Ascending aorta (tissue), 2 donors: ENCODE measurements at places on chromosomes 12 and 14.

DNA sequence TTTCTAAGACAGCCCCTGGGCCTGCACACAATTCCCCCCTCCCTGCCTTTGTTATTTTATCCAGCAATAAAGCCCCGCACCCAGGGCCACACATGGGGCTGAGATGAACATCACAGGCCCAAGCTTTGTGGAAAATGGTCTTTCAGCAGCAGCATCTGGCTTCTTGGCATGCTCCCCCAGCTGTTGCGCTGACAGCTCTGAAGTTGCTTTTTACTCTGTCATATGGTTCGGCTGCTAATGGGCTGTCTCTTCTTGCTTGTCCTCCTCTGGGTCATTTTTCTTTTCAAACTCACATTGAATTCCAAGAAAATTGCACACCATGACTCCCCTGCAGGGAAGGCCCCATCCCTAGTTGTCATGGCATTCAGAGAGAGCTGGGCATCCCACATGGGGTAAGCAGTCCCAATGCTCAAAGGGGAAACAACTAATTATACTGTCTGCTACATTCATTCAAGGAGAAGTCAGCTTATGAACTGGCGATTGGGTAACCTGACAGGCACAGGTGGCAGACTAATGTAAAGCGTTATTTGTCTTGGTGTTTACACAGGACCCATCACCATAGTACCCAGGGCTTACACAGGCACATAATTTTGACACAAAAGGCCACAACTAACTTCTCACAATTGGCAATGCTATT lies 74.0 kb upstream of the CDKN3 start:
- no peak for DNase-seq

DNA sequence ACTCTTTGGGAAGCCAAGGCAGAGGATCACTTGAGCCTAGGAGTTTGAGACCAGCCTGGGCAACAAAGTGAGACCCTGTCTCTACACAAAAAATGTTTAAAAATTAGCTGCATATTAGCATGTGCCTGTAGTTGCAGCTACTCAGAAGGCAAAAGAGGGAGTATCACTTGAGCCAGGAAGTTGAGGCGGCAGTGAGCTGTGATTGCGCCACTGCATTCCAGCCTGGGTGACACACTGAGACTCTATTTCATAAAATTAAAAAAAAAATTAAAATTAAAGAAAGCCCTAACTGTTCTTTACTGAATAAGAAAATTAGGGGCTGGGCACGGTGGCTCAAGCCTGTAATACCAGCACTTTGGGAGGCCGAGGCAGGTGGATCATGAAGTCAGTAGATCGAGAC lies 27.0 kb downstream of the SENP1 start:
- DNase-seq = no peak

GRCh38 chr12:3728686-3729085 lies 24.2 kb downstream of the CRACR2A start:
- DNase-seq = peak; percentile 67

DNA sequence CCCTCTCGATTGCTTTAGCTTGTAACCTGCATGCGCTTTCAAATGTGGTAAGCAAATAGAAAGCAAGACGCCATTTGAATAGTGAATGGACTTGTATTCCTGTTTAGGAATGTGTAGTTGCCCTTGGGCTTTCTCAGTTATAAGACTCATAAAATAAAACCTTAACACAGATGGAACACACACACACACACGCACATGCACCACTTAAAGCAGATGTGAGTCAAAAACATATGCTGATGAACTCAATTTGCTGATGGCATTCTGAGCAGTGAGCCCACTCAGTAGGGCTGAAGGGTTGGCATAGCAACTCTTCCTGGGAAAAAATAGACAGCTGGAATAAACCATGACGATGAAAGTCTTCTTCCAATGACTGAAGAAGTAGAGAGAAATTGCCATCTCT lies 360.5 kb downstream of the APAF1 start:
- no peak for DNase-seq

DNA sequence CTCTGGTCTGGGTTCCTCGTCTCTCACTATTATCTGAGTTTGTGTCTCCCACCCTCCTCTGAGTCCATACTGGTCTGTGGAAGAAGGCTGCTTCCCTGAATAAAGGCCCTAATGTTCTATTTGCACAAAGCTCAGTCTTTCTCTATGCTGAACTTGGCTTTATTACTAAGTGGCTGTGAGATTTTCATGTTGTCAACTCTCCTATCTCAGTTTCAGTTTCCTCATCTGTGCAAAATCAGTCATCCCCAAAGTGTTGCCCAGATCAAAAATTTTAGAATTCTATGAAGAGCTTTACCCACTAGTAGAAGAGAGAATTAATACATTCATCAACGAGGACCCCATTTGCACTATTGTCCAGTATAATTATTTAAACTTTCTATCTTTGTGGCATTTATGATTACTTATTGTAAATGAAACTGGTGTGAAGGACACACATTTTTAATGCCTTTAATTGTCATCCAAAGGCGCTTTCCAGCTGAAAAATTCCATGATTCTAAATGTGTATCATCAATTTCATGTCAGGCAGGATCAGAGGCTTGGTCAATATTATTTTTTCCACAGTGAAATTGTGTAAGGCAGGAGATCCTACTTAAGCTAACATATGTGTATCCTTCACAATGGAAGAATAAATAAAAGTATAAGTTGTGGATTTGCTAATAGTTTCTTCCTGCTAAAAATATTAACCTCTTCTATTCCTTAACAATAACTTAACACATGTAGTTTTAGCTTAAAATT lies 79.1 kb upstream of the EEA1 start:
- DNase-seq = no peak

GRCh38 chr12:103780093-103780440 lies 61.0 kb downstream of the NT5DC3 start:
- DNase-seq = no peak

DNA sequence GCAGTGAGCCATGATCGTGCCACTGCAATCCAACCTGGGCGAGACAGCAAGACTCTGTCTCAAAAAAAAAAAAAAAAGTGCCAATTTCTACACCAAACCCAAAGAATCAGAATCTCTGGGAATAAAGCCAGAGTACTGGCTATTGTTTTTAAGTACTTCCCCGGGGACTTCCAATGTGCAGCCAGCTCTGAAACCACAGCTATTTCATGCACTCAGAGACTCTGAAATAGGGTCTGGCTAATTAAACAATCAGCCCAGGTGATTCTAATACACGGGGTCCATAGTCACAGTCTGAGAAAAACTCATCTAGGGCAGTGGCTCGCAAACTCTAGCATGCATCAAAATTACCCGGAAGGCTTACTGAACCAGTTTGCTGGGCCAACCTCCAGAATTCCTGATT lies 56.3 kb downstream of the SIX6 start:
- DNase-seq = no peak

- DNase-seq = no peak
Observed at GRCh38 chr12:75257510-75257909, 47.9 kb upstream of the KCNC2 start.

GRCh38 chr12:91388573-91388972 lies 206.0 kb upstream of the DCN start:
- no peak for DNase-seq

DNA sequence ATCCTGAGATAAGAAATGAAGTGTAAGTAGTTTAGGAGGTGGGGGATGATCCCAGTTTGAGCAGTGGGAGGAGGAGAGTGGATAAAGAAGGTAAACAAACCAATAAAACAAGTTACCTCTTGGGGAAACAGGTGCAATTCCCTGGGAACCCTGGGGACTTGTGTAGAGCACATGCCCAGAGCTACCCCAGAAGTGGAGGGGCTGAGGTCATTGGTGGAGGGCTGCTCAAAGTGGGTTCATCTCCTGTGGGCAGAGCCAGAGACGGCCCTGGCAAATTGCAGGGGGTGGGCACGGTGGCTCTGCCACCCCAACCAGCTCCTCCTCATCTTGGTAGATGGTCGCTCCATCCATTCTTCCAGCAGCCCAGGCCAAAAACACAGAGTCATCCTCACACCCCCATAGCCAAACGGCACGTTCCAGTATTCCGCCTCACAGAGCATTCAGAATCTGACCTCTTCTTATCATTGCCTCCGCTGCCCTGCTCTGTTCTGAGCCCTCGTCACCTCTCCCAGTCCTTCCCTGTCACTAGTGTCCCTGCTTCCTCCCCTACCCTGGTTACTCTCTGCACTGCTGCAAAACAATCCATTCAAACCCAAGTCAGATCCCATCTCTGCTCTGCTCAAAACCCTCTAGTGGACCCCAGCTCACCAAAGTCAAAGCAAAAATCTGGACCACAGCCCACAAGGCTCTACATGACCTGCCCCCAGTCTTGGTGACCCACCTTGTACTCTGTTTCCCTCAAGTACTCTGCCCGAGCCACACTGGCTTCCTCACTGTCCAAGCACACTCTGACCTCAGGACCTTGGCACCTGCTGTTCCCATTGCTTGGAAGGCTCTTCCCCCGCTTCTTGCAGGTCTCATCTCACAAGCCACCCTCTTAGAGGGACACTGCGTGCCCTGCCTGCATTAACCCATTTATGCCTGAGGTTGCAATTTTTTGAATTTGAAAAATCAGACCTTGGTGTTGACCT lies 5.5 kb downstream of the CYP46A1 start:
- no peak for DNase-seq

DNA sequence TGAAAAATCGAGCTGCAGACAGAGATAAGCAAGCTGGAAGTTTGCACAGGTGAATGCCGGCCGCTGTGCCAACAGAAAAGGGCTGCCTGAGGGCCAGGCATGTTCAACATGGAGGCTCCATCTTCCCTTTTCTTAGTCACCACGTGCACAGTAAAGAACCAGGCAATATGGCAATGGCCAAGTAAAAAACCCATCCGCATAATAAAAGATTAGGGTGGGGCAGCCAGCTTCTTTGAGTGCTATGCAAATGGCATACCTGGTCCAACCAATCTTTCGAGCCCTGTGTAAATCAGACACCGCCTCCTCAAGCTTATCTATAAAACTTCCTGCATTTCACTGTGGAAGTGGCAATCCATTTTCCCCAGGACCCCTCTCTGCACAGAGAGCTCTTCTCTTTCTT lies 16.7 kb downstream of the PNP start:
- DNase-seq = no peak

- DNase-seq = no peak
Observed at GRCh38 chr12:56034586-56035332, 7.0 kb upstream of the RPS26 start.

- DNase-seq = no peak
Observed at GRCh38 chr12:105204916-105205315, 31.1 kb downstream of the APPL2 start.

DNA sequence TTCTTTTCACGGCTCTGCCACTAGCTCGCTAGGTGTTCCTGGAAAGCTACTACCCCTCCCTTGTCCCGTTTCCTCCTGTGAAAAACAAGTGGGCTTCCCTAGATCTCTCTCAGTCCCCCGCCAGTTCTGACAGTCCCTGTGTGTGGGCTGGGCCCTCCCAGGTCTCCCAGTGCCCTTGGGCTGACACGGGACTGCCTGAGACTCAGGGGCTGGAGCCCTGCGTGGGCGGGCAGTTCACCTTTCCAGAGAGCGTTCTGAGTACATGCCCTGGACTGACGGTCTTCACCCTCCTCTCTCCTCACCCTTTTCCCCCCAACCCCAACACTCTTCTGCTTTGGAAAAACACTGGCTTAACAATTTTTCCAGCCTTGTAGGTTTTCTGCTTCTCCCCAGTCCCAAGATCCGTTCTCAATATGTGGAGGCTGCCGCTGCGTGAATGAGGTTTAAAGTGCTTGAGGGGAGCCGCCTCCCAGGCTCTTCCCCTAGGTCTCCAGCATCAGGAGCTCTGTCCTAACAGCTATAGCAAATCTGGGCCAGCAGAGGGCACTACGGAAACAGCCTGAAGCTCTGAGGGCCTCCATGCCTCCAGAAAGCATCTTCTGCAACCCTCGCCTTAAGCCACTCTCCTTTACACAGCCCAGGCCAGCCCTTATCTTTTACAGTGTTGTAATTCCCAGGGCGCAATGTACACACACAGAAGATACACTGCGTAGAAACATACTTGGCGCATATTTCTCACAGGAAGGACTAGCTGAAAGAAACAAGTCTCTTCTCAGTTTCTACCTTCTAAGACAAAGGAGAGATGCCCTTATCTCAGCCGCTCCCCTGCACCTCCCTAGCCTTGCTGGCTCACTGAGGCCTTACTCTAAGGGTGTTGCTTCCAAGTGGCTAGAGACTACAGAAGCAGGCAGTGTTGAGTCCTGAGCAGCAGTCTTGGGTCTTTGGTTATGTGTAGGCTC lies 10.4 kb upstream of the DCD start:
- DNase-seq = no peak

GRCh38 chr12:28994179-28994715 lies 154.8 kb upstream of the FAR2 start:
- no peak for DNase-seq

DNA sequence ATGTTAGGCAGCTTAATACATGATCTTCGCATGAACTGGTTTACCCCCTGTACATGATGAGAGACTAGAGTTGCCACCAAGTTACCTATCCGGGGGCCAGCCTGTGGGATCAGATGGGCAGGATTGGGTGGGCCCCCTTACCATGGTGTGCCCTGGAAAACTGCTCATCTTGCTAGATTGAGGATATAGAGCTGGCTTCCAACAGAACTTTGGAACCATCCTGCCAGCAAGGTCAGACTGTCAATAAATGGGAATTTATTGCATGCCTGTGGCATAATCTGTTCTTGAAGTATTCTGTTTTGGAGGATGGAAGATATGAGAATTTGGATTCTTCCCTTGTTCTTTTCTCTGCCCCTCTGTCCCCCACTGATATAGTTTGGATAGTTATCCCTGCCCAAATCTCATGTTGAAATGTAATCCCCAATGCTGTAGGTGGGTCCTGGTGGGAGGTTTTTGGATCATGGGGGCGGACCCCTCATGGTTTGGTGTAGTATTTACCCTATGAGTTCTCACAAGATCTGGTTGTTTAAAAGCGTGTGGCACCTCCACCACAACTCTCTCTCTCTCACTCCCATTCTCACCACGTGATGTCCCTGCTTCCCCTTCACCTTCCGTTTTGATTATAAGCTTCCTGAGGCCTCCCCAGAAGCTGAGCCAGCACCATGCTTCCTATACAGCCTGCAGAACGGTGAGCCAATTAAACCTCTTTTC lies 3.7 kb upstream of the TM9SF1 start:
- no peak for DNase-seq

DNA sequence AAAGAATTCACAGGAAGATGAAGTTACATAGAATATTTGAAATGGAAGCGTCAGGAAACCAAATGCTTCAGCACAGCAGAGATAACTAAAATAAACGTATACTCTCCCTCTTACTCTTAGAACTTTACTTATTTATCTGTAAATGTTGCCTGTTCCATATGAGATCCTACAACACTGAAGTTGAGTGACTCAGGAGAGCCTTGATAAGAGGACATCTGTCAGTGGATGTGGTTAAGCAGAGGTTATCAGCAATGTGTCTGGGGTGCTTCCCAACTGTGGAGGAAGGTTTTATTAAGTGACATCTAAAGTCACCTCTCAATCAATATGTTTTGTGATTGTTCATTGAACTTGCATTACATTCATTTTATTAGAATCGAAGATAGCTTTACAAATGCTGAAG lies 81.9 kb downstream of the NEDD1 start:
- DNase-seq = no peak

GRCh38 chr14:31955936-31956579 lies 121.0 kb upstream of the ARHGAP5 start:
- no peak for DNase-seq

- peak; percentile 75 for DNase-seq
Observed at GRCh38 chr12:115660211-115660805, 617.2 kb downstream of the MED13L start.
